ENCODE measurements at places on chromosomes 4 and X.

DNA sequence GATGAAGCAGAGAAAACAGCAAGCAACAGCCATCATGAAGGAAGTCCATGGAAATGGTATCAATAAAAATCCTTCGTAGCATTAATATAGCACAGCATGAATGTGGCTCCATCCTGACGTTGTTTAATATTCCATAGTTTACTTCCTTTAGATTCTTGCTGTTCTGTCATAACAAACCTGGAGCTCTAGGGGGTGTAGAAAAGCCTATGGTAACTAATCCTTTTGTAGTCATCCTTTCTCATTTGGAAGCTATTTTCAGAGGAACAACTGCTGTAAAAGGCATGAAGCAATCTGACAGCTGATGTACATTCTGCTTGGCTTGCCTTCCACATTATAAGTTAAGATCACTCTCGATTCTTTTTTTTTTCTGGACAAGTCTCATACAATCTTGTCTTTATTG lies 914 bp downstream of the MYOZ2 start:
- DNase-seq: no peak

DNA sequence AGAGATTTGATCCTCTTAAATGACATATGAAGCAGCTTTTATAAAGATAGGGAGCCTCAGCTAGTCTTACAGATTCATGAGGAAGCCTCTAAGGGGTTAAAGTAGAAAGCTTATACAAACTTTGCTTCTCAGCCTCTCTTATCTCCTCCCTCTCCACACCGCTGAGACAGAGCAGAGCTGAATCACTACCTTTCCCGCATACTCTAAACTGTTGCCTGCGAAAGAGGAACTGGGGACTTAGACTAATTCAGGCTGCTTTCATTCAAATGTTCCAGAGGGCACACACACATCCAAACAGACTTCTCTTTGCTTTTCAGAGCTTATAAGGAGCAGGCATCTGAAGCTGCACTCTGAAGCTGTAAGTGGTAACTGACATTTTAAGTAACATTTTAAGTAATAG lies at the start of gene SERTM2:
SERTM2 (plus strand) TSS at position 169 of the 400 bp plus-strand sequence. CDS start 7,213 bp downstream, outside the sequence.
- DNase-seq: no peak

GRCh38 chr4:168138143-168138542 lies 45.8 kb downstream of the ANXA10 start:
- DNase-seq: no peak

DNA sequence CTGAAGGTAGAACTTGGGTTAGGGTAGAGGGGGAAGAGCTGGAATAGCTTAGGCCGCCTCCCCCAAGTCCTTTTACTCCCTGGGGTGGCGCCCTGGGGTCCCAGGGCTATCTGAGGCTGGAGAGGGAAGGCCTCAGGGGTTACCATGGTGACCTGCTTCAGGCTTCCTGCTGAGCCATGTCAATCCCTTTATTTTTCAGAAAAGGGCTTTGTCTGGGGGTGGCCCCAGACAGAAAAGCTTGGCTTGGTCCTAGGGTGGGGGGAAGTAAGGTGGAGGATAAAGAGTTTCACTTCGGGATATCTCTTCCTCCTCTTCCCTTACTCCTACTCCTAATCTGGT lies 6.3 kb downstream of the EFNB1 start:
- no peak for DNase-seq

DNA sequence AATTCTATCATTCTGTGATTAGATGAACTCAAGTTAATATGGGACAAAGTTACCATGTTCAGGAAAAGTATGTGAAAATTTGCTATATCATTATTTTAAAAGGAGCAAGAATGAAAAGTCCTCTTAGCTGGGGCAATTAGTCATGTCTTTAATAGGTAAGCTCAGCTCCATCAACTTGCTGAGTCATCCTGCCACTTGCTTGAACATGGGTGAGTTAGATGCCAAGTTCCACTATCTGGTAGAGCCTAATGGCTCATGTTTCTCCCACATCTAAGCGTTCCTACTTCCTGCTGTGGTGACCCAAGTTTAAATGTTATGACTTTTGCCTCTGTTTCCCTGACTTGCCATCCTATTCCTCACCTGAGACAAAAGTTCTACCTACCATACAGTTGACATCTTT lies 276.8 kb downstream of the ZNF674 start:
- no peak for DNase-seq
